ENCODE measurements at places on chromosomes 2 and 18.

GRCh38 chr2:84906108-84906899 is 848 bp downstream of the TMSB10 start:
- no peak for DNase-seq

- no peak for DNase-seq
These were observed 381.9 kb downstream of the PLCL1 start for GRCh38 chr2:198186257-198186656.

DNA sequence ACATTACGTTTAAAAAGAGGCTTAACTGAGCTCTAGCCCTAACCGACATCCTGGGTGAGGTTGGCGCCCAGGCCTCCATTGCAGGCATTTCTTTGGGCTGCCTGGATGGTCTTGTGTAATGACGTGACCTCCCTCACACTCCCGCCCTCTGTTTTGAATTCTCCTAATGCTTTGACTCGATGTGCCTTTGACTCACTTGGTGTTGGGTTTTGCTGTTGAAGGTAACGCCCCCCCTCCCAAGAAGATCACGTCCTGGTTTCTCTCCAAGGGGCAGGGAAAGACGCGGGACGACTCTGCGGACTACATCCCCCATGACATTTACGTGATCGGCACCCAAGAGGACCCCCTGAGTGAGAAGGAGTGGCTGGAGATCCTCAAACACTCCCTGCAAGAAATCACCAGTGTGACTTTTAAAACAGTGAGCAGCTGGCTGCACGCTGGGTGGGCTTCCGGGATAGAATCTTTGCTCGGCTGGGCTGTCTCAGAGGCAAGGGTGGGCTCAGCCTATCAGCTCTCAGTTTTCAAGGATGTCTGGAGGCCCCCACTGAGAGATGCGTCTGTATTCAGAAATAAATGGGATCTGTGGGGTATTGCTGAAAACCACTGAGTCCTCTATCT is 87.9 kb upstream of the ATG16L1 start:
- no peak for DNase-seq

- no peak for DNase-seq
These were observed 12.8 kb downstream of the SLC30A3 start for GRCh38 chr2:27249891-27250651.

- no peak for DNase-seq
These were observed 8.2 kb downstream of the APCDD1 start for GRCh38 chr18:10462597-10462996.

GRCh38 chr18:48962252-48962993 is 11.7 kb upstream of the SMAD7 start:
- DNase-seq: no peak

GRCh38 chr18:24397131-24397693 is 412 bp downstream of the OSBPL1A start:
- peak; percentile 36 for DNase-seq

GRCh38 chr2:101032084-101032776 is 30.1 kb downstream of the RPL31 start:
- DNase-seq: no peak

DNA sequence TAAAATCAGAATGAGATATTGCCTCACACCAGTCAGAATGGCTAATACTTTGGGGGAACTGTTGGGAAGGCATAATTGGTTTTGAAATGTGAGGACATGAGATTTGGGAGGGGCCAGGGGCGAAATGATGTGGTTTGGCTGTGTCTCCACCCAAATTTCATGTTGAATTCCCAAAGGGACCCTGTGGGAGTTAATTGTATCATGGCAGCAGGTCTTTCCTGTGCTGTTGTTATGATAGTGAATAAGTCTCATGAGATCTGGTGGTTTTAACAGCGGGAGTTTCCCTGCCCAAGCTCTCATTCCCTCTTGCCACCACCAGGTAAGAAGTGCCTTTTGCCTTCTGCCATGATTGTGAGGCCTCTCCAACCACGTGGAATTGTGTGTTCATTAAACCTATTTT is 59.6 kb downstream of the CSRNP3 start:
- DNase-seq: no peak

DNA sequence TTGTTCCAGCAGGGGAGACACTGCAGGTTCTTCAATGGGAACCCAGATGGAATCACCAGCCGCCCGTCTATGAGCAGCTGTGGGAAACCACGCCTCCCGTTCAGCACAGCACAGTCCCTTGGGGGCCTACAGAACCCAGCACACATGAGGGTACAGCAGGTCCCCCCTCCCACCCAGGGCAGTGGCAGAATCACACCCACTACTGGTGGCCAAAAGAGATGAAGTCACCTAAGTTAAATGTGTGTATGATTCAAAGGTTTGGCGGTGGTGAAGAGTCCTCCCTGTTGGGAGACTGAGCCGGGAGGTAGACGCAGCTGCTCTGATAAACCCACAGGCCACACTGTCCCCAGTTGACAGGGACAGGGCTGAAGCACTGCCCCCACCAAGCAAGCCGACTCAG is 44.3 kb downstream of the L3MBTL4 start:
- peak; percentile 29 for DNase-seq

DNA sequence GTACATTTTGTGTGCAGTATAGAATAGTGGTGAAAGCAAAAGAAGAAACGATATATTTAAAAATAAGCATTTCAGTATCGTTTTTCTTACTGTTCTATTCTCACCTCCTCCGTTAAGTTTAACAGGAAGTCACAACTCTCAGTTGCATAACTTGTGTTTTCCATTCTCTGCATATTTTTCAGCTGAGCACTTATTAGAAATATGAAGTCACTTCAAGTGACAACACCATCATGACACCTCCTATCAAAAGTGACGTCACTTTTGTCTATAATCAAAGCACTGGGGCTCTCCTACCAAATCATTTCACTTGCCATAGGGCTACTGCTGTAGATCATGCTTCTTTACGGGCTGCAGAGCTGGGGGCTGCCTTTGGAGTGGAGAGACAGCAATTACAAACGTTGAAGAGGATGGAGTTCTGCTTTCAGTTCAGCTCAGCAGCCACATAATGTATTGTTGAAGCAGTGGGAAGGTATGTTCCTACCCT is 36.3 kb downstream of the STAT4 start:
- no peak for DNase-seq

- no peak for DNase-seq
These were observed 79.6 kb downstream of the MIB1 start for GRCh38 chr18:21820033-21820810.

- DNase-seq: no peak
These were observed 132.2 kb downstream of the DNER start for GRCh38 chr2:229582151-229582550.

GRCh38 chr2:201007584-201007998 is 44.1 kb upstream of the ORC2 start:
- no peak for DNase-seq

- DNase-seq: no peak
These were observed 223.1 kb downstream of the CALCRL start for GRCh38 chr2:187224989-187225388.

- DNase-seq: no peak
These were observed 501.1 kb upstream of the TNP1 start for GRCh38 chr2:217360781-217361482.

GRCh38 chr2:66697366-66697765 is 262.4 kb downstream of the MEIS1 start:
- DNase-seq: no peak

DNA sequence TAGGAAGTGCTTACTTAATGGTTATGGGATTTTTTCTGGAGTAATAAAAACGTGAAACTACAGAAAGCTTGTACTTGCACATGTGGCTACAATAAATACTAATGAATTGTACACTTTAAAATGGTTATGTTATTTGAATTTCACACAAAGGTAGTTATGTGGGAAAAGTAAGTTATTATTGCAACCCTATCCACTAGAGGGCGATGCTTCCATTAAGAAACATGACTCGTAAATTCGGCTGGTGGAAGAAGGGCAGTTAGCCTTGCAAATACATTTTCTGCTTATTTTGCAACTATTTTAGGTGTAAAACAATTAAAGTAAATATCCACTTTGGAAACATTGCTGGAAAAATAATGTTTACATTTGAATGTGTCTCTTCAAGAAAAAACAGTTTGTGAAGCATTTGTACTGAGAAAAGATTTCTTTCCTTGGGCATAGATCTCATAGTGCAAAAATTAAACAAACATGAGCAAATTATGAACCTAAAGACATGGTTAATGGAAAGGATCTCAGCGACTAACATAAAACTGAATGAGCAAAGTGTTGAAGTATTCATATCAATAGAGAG is 68.1 kb upstream of the CSRNP3 start:
- DNase-seq: peak; percentile 82

DNA sequence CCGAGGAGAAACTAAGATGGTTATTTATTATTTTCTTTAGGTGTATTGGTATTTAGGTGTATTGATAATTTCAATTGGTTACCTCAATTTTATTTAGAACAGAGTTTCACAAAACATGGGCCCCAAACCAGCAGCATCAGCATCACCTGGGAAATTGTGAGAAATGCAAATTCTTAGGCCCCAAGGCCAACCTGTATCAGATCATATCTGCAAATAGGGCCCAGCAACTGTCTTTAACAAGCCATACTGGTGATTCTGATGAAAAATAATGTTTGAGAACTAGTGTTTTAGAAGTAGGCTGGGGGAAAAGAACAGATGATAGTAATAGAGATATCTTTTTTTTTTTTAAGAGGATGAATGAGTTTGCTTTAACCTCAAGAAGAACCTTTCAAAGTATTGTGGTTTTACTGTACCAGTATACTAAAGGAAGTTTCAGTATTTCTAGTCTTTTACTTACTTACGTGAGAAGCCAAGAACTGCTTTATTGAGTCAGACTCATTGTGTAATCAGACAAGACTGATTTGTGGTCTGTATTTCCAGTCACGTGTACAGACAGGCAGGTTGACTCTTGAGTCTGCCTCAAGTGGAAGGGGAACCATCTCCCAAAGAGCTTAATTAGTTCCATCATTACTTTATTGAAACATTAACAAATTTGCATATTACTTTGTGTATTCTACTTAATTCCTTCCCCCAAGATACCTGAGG is 60.4 kb upstream of the GAREM1 start:
- DNase-seq: no peak

DNA sequence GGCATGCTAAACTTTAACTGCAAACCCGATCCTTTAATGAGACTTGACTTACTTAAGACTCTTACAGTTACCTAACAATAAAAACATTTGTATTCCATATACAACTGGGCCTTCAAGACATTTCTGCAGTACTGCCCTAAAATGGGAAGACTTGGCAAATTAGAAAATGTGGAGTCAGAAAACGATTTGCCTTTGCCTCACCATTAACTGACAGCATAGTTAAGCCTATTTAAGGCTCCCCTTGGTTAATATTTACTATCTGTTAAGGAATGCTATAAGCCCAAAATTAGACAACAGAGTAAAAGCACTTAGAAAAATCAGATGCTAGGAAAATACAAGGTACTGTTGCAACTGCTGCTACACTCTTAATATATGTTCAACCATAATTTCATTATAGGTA is 18.7 kb downstream of the TYW5 start:
- DNase-seq: no peak

DNA sequence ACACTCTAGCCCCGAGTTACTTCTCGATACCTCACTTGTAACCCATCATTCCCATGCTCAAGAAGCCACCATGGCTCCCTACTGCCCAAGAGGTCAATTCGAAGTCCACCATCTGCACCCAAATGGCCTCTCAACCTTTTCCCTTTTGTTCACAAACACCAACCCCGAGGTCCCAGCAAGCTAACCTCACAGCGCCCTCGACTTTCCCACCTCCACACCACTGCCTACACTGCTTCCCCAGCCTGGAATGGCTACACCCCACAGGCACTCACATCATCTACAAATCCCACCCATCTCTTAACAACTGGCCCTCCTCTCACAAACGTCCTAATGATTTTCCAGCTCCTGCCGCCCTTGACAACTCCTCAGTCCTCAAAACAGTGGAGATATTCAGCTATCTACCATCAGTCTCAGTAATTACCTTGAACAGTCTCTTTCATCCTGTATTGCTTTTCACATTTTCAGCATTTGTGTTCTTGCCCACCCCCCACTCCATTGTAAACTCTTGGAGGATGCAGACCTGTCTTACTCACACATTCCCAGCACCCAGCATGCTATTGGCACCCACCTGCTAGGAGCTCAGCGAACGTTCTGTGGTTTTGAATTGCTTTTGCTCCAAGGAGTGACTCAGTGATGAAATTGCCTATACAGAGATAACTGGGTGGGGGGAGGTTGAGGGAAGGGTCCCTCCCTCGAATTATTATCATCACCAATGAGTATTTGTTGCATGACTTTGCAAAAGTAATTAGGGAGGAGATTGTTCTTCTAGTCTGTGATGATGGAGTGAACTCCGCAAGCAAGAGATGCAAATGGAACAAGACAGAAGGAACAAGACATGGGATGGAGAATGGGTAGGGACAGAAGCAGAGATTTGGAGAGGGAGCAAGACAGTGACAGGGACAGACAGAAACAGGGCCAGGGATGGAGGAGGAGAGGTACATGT is 106.8 kb downstream of the CYP26B1 start:
- no peak for DNase-seq

DNA sequence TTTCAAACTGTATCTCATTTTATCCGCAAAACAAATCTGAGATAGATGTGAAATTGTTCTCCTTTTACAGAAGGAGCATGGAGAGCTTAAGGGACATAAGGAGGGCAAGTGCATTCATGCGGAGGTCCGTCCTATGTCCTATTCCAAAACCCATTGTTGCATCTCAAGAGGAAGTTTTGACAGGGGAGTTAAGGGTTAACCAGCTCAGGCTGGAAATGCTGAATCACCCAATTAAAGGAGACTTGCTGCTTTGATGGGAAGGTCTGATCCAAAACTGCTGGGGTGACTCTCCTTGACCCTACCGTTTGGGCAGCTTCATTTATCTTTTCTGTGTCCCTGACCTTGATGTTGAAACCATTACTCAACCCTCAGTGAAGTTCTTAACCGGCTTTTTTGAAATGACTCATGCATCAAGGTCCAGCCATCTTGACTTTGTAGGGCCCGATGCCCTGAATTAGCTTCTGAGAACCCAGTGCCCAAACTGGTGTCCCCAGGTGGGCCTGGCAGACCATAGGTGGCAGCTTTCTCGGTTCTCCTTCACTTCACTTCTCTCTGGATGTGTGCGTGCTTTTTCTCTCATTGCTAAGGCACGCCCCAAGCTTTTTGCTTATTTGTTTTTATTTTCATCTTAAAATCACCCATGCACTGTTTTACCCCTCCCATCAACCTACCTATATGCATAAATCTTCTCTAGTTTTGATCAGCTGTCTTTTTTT is 15.9 kb upstream of the TXNDC2 start:
- no peak for DNase-seq

- no peak for DNase-seq
These were observed 186.5 kb upstream of the NRP2 start for GRCh38 chr2:205495819-205496218.

DNA sequence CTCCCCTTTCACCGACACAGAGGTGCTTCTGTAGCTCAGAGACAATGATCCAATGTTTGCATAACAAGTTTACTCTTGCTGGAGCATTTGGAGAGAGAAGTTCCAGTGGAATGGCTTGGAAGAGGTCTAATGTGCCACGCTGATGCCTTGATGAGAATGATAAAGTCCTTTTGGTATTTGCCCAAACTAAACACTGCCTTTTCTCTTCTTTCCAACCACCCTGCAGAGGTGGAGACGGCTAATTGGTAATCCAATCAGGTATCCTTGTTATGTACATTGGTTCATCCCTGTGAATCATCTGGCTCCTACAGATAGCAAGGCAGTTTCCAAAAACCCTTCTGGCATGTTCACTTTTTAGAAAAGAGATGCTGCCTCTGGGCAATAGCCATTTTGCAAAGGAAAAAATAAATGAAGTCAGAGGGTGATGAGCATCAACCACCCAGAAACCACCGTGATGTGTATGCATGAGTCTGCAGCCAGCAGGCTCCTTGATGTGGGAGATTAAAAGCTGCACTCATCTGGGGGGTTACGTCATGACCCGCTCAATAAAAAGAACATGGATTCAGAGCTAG is 40.6 kb downstream of the KIAA2012 start:
- peak; percentile 35 for DNase-seq

Data from NCI-H748 treated with DMSO at 0.1 percent for 48 hours (cell line).